ENCODE measurements at places on chromosomes 6 and 20.

GRCh38 chr6:163579880-163580295 is 165.4 kb downstream of the QKI start:
- DNase-seq, result no peak

DNA sequence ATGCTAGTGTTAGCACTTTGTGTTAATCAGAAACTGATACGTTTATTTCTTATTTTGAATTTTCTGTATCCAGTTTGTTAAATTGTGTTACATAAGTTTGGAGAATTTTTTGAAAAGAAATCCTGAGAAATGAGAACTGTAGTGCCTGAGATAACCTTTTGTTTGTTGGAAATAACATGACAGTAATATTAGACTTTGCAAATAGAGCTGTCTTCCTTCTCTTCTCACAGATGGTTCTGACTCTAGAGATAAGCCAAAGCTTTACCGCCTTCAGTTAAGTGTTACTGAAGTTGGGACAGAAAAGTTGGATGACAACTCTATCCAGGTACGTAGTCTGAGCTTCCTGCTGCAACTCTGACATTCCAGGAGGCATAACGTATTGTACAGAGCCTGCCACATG is 69.9 kb downstream of the AFDN start:
- DNase-seq, result no peak

DNA sequence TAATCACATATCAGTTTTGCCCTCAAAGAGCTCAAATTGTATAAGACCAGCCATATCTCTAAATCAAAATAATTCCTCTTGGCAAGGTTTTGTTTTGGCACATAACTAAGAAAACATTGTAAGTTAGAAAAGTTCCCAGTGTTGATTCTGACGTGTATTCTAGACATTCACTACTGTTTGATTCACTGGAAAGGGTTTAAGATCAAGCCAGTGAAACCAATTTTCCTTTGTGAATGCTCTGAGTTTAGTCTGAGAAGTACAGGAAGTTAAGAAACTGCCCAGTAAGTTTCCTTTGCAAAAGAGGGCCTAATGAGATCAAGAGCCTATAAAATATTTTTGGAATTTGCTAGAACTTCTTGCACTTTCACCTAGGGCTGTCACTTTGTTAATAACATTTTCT is 143.0 kb downstream of the FNDC1 start:
- DNase-seq, result no peak

- DNase-seq, result no peak
Observed at GRCh38 chr20:2775139-2775538, 25.3 kb downstream of the CPXM1 start.

- no peak for DNase-seq
Observed at GRCh38 chr20:37703035-37703845, 9.4 kb downstream of the CTNNBL1 start.

DNA sequence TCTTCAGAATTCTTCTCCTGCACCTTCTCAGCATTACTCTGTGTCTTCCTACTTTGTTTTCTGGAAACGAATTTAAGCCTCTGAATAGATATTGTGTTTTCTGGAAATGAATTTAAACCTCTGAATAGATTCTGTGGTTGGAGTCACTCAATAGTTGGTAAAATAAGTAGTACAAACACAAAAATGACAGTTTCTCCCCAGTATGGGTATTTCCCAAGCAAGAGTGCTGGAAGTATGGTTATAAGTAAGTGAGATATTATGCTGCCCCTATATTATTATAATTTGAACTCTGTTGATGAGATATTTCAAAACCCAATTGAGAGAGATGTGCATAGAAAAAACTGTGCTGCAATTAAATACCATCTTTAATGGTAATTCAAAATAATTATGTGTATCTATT is 94.9 kb downstream of the TINAG start:
- no peak for DNase-seq

GRCh38 chr6:6781873-6782227 is 193.3 kb downstream of the LY86 start:
- no peak for DNase-seq

GRCh38 chr6:3663081-3663480 is 88.4 kb downstream of the PXDC1 start:
- DNase-seq, result no peak

DNA sequence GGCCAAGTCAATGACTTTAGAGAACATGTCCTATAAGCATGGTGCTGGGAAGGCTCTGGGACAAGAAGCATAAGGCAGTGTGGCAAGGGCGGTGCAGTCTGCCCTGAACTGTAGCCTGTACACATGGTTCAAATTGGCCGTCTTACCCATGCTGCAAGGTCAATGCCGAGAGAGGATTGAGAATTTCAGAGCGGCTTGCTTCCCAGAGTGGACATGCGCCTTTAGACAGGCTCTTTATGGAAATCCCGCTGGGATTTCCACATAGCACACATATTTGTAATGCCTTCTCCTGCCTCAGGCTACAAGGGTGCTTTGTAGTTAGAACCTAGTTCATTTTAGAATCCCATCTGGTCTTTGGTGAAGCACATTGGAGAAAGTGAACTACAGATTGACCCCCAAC is 36.1 kb upstream of the CEP162 start:
- no peak for DNase-seq

- DNase-seq, result no peak
Observed at GRCh38 chr6:37371154-37372083, 17.6 kb downstream of the RNF8 start.

Measured in muscle of arm (tissue), 14 donors.